ENCODE measurements at places on chromosomes 1 and 21.

GRCh38 chr1:3483801-3484444 is 29.5 kb downstream of the ARHGEF16 start:
- DNase-seq, result peak; percentile 50

DNA sequence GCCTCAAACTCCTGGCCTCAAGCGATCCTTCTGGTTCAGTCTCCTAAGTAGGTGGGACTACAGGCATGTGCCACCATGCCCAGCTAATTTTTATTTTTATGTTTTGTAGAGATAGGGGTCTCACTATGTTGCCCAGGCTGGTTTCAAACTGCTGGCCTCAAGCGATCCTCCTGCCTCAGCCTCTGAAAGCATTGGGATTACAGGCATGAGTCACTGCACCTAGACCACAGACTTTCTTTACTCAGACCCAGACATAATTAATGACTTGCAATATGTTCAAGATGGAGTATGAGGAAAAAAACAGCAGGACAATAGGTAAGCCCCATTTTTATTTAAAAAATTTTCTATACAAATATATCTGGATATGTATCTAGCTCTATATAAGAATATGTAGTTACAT is 13.2 kb downstream of the KANK4 start:
- DNase-seq, result no peak

GRCh38 chr1:44389437-44389836 is 15.6 kb upstream of the RNF220 start:
- DNase-seq, result no peak

DNA sequence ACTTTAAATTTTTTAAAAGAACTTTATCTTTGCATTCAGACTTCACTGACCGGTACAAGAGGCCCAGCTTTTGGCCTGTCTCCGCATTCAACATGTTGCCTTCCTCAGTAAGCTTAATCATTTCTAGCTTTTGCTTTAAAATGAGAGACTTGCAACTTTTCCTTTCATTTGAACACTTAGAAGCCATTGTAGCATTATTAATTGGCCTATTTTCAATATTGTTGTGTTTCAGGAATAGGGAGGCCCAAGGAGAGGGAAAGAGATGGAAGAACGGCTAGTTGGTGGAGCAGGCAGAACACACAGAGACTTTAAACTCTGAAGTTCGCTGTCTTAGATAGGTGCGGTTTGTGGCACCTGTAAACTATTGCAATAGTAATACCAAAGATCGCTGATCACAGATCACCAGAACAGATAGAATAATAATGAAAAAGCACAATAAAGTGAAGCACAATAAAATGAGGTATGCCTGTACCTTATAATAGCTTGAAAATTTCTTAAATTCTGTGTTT is 31.4 kb downstream of the RABGAP1L start:
- no peak for DNase-seq

DNA sequence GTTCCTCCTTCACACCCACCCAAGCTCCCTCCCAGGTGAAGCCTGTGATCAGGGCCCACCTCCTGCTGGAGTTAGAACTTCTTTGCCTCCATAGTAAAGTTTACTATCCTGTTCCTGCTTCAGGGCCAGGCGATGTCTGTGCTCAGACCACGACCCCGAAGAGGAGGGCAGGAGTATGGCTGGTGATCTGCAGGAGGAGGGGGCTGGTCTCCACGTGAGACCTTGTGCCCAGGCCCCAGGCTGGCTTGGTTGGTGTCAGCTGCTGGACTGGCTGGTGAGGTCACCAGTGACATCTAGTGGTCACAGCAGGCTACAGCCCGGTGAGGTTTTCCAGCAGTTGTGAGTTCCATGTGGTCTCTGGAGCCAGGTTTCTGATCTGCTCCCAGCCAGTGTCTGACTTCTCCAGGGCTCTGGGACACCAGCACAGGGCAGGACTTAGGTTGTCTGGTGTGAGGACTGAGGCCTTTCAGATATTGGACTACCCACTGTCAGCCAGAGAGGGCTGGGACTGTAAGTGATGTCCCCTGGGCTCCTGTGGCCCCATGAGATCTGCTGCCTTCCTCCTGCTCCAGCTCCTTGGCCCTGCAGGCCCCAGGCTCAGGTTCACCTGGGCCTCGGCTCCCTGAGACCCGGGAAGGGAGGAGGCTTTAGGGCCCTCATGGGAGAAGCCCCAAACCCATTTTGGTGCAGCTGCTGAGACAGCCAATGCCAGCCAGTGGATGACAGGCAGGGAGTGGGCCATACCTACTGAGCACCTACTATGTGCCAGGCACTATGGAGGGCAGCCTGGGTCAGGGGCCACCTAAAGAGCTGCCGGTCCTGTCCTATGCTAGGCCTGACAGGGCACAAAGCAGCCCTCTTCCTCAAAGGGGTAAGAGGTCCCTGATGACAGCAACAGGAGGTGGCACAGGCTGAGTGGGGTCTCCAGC is 6.0 kb upstream of the UBL4B start:
- DNase-seq, result peak; percentile 72

DNA sequence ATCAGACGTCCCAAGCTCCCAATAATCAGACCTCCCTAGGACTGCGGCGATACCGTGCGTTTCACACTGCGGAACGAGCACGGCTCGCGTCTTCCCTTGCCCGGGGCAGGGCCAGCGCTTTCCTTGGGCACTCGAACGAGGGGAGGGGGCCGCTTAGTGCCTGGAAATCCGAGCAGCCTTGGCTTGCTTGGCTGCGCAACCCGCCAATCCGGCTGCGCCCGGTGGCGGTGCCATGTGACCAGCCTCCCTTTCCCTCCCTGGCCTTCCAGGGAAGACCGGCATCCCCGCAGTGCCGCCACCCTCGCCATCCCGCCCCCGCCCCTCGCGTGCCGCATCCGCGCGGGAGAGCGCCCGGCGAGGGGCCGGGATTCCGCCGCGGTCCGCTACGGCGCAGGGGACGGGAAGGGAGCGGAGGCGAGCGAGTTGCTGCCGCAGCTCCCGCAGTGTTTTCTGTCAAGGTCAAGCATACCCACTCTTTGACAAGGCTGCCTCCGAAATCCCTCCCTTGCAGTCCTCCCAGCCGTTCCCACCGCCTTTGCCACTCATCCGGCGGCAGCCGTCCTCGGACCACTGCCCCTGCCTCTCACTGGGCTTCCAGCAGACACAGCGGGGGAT is 8.3 kb upstream of the RNF19B start:
- DNase-seq, result no peak

DNA sequence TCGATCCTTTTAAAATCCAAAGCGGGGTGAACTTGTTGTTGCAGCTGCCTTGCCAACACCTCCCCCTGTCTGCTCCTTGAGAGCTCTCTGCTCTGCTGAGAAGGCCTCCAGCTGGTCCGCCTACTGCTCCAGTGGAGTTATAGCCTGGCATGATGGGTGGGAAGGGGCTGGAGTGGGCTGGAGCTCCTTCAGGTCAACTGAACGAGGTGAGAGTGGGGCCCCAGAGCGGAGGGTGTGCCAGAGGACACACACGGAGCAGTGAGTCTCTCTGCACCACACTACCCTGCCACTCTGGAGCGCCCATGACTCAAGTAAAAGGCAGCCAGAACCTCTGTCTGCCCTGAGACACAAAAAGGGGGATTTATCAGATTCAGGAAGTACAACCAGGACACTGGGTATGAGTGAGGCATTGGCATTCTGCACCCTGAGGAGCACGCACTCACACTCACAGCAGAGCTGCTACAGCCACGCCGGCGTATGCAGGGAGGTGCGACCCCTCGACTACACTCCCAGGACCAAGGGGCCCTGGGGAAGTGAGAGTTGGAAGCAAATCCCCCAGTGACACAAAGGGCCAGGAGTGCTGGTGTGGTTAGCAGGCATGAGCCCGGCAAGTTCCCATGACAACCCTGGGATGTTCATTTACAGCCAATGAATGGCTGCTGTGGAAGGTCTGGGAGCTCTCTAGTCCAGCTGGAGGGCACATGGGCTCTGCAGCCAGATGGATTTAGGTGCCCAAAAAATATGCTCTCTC is 28.0 kb upstream of the EVA1B start:
- DNase-seq, result no peak

DNA sequence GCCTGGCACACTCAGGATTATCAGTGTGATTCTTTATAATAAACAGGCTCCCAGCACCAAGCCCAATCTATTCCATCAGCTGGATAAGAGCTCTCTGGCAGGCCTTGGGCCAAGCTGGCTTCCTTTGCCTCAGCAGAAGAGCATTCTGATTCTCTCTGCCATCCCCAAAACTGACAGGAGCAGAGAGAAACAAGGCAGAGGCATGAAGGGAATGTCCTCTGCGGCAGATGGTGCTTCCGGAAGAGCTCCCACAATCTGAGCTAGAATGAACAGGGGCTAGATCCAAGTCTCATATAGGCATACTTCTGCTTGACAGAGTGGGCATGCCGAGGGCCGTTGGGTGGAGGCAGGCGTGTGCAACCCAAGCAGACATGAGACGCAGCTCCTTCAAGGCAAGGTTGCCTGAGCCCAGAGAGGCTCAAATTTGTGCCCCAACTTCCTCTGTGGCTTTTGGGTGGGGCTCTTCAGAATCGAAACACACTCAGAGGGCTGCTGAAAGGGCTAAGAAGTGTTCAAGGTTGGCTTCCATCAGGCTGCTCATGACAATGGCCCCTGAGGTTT is 4.0 kb downstream of the CAPN2 start:
- peak; percentile 50 for DNase-seq

GRCh38 chr1:234217316-234217840 is 155.9 kb upstream of the COA6 start:
- DNase-seq, result no peak

- DNase-seq, result no peak
Measured at GRCh38 chr1:183002267-183002666, 21.0 kb upstream of the LAMC1 start.

GRCh38 chr1:150066838-150067183 is 765 bp upstream of the VPS45 start:
- peak; percentile 53 for DNase-seq

- no peak for DNase-seq
Measured at GRCh38 chr1:115729756-115730155, 38.8 kb downstream of the CASQ2 start.

GRCh38 chr1:156807627-156808026 is 9.0 kb downstream of the SH2D2A start:
- DNase-seq, result peak; percentile 49

DNA sequence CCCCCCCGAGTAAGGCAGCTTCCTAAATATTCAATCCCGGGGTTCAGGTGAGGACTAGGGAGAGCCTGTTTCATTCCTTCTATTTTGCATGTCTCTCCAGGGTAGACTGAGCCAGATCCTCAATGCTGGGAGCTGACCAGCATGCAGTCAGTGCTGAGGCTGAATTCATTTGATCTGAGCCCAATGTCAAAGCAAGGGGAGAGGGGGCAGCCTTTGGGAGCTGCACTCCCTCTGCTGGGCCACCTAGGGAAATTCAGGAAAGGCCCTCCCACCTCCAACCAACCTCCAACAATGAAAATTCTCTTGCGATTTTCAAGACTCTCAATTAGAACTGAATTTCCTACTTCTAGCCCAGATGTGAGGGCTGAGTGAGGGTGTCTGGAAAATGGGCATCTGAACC is 371.2 kb downstream of the NPHP4 start:
- no peak for DNase-seq

DNA sequence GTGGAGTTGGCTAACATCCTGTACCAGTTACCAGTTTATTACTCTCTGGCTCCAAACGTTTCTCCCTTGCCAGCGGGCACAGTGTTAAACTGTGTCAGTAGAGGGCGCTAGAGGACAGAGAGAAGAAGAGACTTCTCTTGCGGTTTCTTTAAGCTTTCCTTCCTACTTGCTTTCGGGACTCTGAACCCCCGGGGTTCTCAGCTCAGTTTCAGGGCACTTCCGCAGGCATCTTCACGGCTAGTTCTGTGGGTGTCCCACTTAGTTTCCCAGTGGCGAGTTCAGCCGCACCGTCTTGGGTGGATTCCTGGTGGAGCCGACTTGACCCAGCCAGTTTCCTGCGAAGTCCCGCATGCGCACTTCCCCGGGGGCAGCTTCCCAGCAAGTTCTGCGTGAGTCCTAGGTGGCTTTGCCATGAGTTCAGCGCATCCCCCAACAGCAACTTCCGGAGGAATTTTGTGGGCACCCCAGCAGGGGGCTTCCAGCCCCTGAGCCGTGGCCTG is 37.9 kb upstream of the BTG2 start:
- DNase-seq, result peak; percentile 87

DNA sequence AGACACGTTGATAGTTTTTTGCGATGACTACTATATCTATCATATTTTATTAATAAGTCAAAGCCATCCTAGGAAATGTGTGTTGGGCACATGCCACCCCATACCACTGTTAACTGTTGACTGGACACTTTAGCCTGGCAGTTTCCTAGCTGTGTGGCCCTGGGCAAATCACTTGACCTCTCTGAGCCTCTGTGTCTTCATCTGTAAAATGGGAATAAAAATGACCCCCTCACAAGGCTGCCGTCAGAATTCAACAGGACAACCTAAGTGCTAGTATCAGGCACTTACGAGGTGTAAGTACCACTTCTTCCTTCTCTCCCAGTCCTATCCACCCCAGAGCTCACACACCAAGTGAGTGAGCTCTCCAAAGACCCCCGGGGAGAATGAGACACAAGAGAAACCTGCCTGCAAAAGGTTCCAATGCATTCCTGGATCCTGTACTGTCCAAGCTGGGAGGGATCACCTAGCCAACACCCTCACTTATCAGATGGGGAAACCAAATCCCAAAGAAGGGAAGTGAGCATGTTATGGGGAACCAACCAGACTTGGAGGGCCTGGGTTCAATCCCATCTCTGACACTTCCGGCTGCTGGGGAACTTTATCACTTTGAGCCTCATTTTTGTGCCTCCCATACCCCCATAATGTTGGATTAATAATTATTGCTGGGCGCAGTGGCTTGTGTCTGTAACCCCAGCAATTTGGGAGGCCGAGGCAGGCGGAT is 24.9 kb downstream of the HSPG2 start:
- DNase-seq, result no peak

GRCh38 chr1:115402753-115403184 is 64.7 kb upstream of the NGF start:
- DNase-seq, result no peak

DNA sequence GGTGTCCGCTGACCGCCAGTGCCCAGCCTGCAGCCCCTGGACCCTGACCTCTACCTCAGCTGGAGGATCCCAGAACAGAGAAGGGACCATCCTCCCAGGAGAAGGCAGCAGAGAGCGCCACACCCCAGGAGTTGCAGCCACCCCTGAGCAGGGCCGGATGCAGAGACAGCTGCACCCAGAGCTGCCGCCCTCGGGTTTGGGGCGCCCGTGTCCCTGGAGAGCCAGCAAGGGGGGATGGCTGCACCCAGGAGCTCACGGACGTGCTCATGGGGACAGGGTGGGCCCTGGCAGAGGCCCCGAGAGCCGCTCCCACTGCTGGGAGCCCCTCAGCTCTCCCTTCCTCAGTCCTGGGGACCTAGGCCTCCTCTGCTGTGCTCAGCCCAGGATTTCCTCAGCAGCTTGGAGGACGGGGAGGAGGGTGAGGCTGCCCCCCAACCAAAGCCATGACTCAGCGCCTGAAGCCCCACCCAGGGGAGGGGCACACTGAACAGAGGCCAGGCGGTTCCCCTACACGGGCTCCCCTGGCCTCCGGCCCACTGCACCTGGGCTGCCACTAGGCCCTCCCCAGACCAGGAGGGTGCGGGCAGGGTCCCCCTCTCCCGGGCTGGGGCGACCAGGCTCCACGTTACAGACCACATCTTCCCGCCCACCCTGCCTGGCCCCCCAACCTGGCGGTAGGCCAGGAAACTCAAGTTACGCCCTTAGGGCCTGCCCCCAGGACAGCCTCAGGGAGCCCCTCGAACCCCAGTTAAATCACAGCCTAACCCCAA is 2.2 kb downstream of the ACAP3 start:
- peak; percentile 72 for DNase-seq
